ENCODE measurements at places on chromosomes 13 and 19. TPM values are rescaled to one million over a fixed set of nuclear protein-coding genes. Genes with fewer than 3 reads are reported as not detected.

DNA sequence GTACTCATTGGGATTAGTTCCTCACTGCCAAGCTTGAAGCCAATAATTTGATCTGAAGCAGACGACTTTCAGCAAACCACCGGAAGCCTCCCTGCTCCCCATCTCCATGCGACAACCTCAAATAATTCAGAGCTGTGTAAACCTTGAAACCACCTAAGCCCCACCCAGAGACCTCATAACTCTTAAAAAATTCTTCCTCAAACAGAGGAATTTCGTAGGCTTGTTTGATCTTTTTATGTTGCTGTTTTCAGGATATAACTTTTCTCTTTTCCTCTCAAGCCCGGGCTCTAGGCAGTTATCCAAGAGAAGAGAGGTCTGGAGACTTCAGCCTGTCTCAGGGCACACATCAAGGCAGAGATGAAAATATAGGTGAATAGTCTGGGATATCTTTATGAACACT lies 311.6 kb downstream of the KCNRG start:
- peak; percentile 43 for DNase-seq

DNA sequence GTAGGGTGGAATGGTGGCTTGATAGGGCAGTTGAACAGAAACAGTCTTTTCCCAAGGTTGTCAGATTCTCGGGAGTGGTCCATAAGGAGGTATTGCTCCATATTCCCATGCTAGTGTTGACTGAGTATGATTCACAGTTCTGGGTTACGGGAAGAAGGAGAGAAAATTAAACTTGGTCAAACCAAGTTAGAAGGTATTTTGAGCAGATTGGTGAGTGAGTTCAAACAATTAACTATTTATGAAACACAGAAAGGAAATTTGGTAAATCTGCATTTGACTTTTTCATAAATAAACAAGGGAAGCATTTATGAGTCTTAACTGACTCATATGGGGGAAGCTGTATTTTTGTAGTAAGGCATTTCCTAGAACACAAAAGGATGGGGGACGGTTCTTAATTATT lies 2419.4 kb downstream of the PCDH9 start:
- DNase-seq = peak; percentile 2

DNA sequence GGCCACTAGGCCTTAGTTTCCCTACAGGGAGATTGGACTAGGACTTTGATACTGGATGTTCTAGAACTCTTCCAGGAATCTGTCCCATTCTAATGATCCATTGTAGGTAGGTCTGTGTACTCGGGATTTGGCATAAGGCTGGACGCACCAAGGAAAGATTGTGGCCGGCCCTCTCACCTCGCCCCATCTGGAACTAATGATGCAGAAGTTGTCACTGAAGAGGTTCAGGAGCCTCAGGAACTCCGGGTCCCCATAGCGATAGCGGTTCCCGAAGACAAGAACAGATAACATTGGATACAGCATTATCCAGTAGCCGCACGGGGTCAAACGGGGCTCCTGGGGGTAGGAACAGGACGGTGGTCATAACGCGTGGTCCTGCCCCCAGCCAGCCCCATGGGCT lies 11.2 kb downstream of the EGLN2 start:
- no peak for DNase-seq

GRCh38 chr13:112985803-112986408 lies 16.9 kb downstream of the MCF2L start:
- no peak for DNase-seq

- peak; percentile 35 for DNase-seq
Measured at GRCh38 chr19:57566396-57567265, 7.0 kb upstream of the ZNF550 start.

DNA sequence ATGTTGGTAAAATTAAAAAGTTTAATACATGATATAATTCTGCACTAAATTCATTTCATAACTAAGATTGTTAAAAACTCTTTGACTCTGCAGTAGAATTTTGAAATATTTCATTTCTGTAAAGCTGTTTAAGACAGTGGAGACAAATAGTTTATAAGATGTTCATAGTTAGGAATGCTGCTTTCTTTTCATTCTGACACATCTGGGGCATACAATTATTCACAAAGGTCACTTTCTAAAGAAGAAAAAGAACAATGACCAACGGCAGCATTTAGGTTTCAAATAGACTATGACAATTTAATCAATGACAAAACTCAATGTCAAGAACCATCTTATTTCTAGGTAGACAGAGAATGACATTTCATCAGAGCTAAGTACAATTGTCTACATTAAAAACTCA lies 1422.1 kb downstream of the PCDH9 start:
- no peak for DNase-seq

PABPC3 gene
- 0.02 TPM for total RNA-seq

PLVAP gene
- total RNA-seq = not detected

ZNF135 gene
- 1.8 TPM for total RNA-seq

IQCN gene
- total RNA-seq = not detected

All from M059J (cell line).